ENCODE measurements at places on chromosomes 1 and 21. TPM values are rescaled to one million over a fixed set of nuclear protein-coding genes. Genes with fewer than 3 reads are reported as not detected.

DNA sequence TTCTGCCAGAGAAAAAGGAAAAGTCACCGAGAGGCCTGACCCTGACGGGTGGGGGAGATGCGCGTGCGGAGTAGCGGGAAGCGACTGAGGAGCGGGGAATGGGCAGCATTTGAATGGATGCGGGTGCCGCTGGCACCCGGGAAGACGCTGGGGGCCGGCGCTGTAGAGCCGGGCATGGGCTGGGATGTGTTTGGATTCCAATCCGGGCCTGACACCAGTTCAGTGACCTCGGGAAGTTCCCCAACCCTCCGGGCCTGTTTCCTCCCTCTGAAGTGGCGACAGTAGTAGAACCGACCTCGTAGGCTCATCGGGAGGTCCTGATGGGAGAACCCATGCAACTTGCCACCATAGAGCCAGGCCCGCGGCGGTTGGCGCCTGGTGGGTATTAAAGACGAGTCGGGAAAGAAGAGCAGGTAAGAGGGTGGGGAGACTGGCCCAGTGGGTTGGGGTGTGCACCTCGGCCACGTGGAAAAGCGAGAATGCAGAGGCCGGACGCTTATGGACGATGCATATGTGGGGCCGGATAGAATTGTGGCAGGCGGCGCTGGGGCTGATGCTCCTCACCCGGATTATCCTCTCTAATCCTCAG, 642 bp upstream of the SLC16A1 start:
- no peak for DNase-seq
- H3K27ac ChIP-seq: peak overlapping the region; percentile 86
- peaks cover 28% of the 10 kb centered on the region for H3K27me3 ChIP-seq
- peaks cover 6% of the 10 kb centered on the region for H3K4me1 ChIP-seq

DNA sequence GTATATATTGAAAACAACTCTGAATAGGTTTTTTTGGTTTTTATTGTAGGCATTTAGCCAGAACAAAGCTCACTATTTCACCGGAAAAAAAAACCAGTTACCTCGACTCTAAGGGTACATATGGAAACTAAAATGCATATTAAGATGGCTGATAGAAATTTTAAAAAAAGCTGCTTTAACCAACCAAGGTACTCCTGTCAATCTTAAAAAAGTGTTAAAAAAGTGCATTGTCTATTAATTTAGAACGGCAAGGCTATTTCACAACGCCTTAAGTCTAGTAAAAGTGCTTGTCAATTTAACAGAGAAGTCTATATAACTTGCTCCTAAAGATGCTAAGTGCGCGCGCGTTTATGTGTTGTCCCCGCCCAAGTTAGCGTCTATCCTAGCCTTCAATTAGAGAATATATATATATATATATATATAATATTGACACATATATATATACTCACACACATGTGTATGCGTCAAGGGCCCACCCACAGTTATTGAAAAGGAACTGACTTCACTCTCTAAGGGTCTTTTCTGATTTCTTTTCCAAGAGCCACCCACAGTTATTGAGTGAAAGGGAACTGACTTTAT, 934 bp downstream of the ASPM start:
- H3K27me3 ChIP-seq: no peaks in the 10 kb centered on the region
- no peaks in the 10 kb centered on the region for H3K4me1 ChIP-seq
- H3K36me3 ChIP-seq: no peaks in the 10 kb centered on the region
- no peak overlapping the region for H3K27ac ChIP-seq

DNA sequence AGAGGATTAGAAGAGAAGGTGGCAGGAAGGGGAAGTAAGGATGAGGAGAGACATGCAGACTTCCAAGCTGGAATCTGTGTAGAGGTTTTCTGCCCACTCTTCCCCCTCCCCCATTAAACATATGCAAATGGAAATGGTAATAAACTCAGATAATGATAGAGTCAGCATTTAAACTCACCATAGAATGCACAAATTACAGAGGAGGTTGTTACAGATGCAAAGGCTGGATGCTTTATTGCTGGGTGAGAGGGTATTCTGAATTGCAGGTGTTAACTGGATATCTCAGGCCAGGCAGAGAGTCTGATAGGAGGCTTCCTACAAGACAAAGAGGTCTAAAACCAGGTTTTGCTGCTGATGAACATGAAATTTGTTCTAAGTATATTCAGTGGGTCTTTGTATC, 372.5 kb downstream of the SEC16B start:
- H3K27me3 ChIP-seq: no peaks in the 10 kb centered on the region
- H3K4me3 ChIP-seq: no peak overlapping the region
- DNase-seq: no peak
- no peaks in the 10 kb centered on the region for H3K4me1 ChIP-seq
- no peak overlapping the region for H3K27ac ChIP-seq
- H3K36me3 ChIP-seq: no peaks in the 10 kb centered on the region

- no peaks in the 10 kb centered on the region for H3K27me3 ChIP-seq
- peak overlapping the region; percentile 72 for H3K27ac ChIP-seq
- H3K4me1 ChIP-seq: peaks cover 43% of the 10 kb centered on the region
- no peak overlapping the region for H3K4me3 ChIP-seq
- no peak for DNase-seq
Observed at GRCh38 chr1:183842795-183843144, 37.9 kb downstream of the RGL1 start.

- H3K27ac ChIP-seq: no peak overlapping the region
- H3K4me3 ChIP-seq: no peak overlapping the region
- peaks cover 80% of the 10 kb centered on the region for H3K36me3 ChIP-seq
- no peaks in the 10 kb centered on the region for H3K4me1 ChIP-seq
- DNase-seq: no peak
- no peaks in the 10 kb centered on the region for H3K27me3 ChIP-seq
Observed at GRCh38 chr21:46199436-46200373, 15.4 kb upstream of the SPATC1L start.

DNA sequence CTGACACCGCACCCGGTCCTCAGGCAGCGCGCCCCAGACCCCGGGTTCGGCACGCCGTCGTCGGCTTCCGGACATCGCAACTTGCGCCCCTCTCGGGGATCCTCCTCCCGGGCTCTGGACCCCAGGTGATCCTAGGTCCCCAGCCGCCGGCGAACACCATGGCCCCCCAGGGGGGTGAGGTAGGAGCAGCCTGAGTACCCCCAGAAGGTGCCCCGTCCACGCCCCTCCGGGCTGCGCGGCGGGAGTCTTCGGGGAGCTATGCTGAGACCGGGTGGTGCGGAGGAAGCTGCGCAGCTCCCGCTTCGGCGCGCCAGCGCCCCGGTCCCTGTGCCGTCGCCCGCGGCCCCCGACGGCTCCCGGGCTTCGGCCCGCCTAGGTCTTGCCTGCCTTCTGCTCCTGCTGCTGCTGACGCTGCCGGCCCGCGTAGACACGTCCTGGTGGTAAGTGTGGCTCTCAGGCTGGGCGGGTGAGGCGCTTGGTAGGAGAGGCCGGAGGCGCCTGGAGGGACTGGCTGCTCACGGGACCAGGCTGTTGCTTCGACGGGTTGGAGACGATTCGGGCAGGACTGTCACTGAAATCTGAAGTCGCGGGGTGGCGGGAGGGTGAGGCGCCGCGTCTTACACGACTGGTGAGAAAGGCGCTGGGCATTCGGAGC, 367 bp downstream of the WNT2B start:
- H3K27ac ChIP-seq: no peak overlapping the region
- peaks cover 21% of the 10 kb centered on the region for H3K4me1 ChIP-seq
- H3K27me3 ChIP-seq: peaks cover 25% of the 10 kb centered on the region

GRCh38 chr21:9008636-9009035, 1512.7 kb upstream of the TPTE start:
- H3K4me3 ChIP-seq: no peak overlapping the region
- no peak overlapping the region for H3K27ac ChIP-seq
- no peaks in the 10 kb centered on the region for H3K4me1 ChIP-seq
- no peaks in the 10 kb centered on the region for H3K36me3 ChIP-seq

- no peak overlapping the region for H3K4me3 ChIP-seq
- no peaks in the 10 kb centered on the region for H3K4me1 ChIP-seq
- peaks cover 8% of the 10 kb centered on the region for H3K27me3 ChIP-seq
- H3K27ac ChIP-seq: no peak overlapping the region
- no peak for DNase-seq
- no peaks in the 10 kb centered on the region for H3K36me3 ChIP-seq
Observed at GRCh38 chr1:44101328-44101727, 17.3 kb upstream of the KLF17 start.

- H3K4me3 ChIP-seq: no peak overlapping the region
- H3K27me3 ChIP-seq: no peaks in the 10 kb centered on the region
- no peaks in the 10 kb centered on the region for H3K36me3 ChIP-seq
- DNase-seq: no peak
- H3K4me1 ChIP-seq: no peaks in the 10 kb centered on the region
Observed at GRCh38 chr1:230611878-230612235, 30.4 kb upstream of the COG2 start.

- H3K4me3 ChIP-seq: no peak overlapping the region
- H3K27ac ChIP-seq: no peak overlapping the region
- no peak for DNase-seq
- H3K36me3 ChIP-seq: no peaks in the 10 kb centered on the region
- peaks cover 96% of the 10 kb centered on the region for H3K27me3 ChIP-seq
- no peaks in the 10 kb centered on the region for H3K4me1 ChIP-seq
Observed at GRCh38 chr1:14596591-14596990, 1.9 kb upstream of the KAZN start.

GRCh38 chr1:100959502-100960060, 63.7 kb downstream of the SLC30A7 start:
- no peak overlapping the region for H3K27ac ChIP-seq
- DNase-seq: no peak
- no peaks in the 10 kb centered on the region for H3K36me3 ChIP-seq
- no peaks in the 10 kb centered on the region for H3K27me3 ChIP-seq
- no peak overlapping the region for H3K4me3 ChIP-seq
- H3K4me1 ChIP-seq: peaks cover 11% of the 10 kb centered on the region

- DNase-seq: no peak
- H3K36me3 ChIP-seq: no peaks in the 10 kb centered on the region
- H3K4me1 ChIP-seq: no peaks in the 10 kb centered on the region
- no peaks in the 10 kb centered on the region for H3K27me3 ChIP-seq
- H3K27ac ChIP-seq: no peak overlapping the region
Observed at GRCh38 chr1:31380181-31380580, 7.3 kb upstream of the FABP3 start.

- no peaks in the 10 kb centered on the region for H3K36me3 ChIP-seq
- peaks cover 78% of the 10 kb centered on the region for H3K27me3 ChIP-seq
- no peak for DNase-seq
- H3K4me3 ChIP-seq: no peak overlapping the region
- no peaks in the 10 kb centered on the region for H3K4me1 ChIP-seq
Observed at GRCh38 chr1:53688381-53689102, 50.4 kb downstream of the GLIS1 start.

- H3K27me3 ChIP-seq: no peaks in the 10 kb centered on the region
- no peaks in the 10 kb centered on the region for H3K36me3 ChIP-seq
- DNase-seq: no peak
- H3K27ac ChIP-seq: peak overlapping the region; percentile 84
- H3K4me3 ChIP-seq: no peak overlapping the region
Observed at GRCh38 chr1:235955777-235956176, 89.1 kb upstream of the LYST start.

- DNase-seq: no peak
- H3K27me3 ChIP-seq: no peaks in the 10 kb centered on the region
- H3K27ac ChIP-seq: peak overlapping the region; percentile 34
- H3K4me1 ChIP-seq: no peaks in the 10 kb centered on the region
- H3K4me3 ChIP-seq: no peak overlapping the region
- H3K36me3 ChIP-seq: no peaks in the 10 kb centered on the region
Observed at GRCh38 chr1:89286549-89287180, 14.0 kb upstream of the GBP5 start.

- H3K4me1 ChIP-seq: no peaks in the 10 kb centered on the region
- no peak overlapping the region for H3K27ac ChIP-seq
- H3K27me3 ChIP-seq: peaks cover 33% of the 10 kb centered on the region
Observed at GRCh38 chr1:63343922-63344321, 21.6 kb downstream of the FOXD3 start.

DNA sequence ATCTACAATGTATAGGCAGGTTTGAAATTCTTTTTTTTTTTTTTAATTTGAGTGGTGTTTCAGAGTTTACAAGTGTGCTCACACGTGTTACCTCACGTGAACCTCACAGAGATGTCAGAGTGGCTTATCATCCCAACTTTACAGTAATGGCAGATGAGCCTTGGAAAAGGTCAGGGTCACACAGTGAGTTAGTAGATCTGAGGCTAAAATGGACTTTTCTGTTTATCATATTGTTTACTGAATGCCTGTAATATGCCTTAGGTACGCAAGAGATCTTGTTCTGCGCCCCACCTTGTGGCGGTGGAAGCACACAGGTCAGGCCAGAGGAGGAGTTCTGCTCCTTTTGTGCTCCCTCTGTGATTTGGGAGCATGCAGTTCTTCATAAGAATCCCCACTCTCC, 80.0 kb downstream of the DYRK1A start:
- H3K27me3 ChIP-seq: no peaks in the 10 kb centered on the region
- no peak overlapping the region for H3K27ac ChIP-seq
- H3K4me1 ChIP-seq: peaks cover 64% of the 10 kb centered on the region
- DNase-seq: no peak
- no peak overlapping the region for H3K4me3 ChIP-seq

Gene SLC9C2
- 0.47 TPM for total RNA-seq

Gene HNRNPU
- total RNA-seq: 263 TPM

Gene ANGPTL3
- not detected for total RNA-seq

Gene PLA2G2F
- not detected for total RNA-seq

Gene CNIH3
- total RNA-seq: 3.6 TPM
